ENCODE measurements at places on chromosomes 11 and 22. TPM values are rescaled to one million over a fixed set of nuclear protein-coding genes. Genes with fewer than 3 reads are reported as not detected.

SLC22A8 gene
- total RNA-seq = not detected

CREB3L1 gene
- total RNA-seq = 7.6 TPM

MAJIN gene
- not detected for total RNA-seq

SOX10 gene
- 0.49 TPM for total RNA-seq

DDIAS gene
- total RNA-seq = not detected

GGTLC3 gene
- not detected for total RNA-seq

PLAAT4 gene
- total RNA-seq = 20.4 TPM

ART1 gene
- not detected for total RNA-seq

KRTAP5-4 gene
- total RNA-seq = not detected

FAM181B gene
- 2.2 TPM for total RNA-seq

All from thoracic aorta (tissue), 2 donors.